ENCODE measurements at places on chromosomes 4 and X.

DNA sequence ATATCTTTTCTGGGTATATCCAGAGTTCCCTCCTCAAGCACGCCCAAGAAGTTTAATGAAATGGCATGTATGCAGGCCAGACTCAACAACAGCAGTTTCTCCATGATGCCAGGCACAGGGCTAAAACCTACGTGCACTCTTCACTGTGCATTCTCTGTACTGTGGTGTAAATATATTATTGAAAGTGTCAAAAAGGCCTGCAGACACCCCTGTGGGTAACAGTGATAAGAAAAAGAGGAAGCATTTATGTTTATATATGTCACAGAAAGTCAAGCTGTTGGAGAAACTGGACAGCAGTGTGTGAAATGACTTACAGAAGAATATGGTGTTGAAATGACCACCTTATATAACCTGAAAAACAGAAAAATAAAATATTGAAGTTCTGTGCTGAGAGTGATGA is 29.6 kb upstream of the DCAF8L1 start:
- no peak for DNase-seq

DNA sequence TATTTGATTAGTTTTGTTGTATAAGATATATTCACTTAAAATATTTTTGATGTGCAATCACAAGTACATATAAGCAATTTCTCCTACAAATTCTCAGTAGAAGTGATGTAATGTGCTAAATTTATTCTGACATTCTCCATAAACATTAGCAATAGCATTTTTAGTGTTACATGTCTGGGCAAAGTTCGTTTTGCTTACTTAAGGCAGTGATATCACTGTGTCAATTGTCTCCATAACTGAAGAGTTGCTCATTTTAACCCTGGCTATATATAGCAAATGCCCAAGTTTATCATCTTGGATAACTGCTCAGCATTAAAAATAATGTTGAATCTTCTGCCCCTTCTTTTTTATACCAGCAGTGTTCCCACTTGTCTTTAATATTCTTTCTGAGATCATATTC is 340.0 kb upstream of the NDST4 start:
- no peak for DNase-seq

- no peak for DNase-seq
These were observed 91.8 kb downstream of the REPS2 start for GRCh38 chrX:17038277-17038676.

DNA sequence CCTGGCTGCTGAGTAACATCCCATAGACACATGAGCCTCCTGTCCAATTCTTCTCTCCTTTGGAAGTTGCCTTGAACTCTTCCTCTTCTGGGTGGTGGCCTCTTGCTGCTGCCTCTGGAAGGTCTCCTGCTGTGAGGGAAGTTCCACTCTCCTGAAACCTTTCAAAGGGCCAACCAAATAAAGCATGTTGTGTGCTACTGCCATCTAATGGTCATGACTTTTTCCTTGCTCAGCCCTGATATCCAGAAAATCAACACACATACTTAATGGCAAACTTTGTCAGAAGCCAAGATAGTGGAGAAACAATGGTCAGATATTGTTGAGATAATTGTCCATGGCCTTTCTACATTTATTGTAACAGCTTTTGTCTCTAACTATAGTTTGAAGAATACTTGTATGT is 19.1 kb upstream of the ZXDA start:
- DNase-seq = no peak

DNA sequence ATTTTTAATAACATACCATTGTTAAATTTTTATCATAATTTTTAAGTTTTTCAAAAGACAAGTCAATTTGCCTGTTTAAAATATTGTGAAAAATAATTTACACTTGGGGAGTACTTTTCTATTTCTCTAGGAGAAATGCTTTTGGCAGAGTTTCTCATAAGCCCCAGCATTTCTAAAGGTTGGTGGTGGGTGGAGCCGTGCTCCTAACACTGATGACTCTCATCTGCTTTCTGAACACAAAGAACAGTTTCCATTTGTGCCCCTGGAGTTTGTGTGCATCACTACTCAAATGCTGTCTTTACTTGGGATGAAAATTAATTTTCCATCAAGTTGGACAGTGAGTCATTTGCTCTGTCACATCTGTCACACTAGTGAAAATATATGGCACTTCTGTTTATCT is 57.6 kb downstream of the TNIP2 start:
- DNase-seq = no peak

DNA sequence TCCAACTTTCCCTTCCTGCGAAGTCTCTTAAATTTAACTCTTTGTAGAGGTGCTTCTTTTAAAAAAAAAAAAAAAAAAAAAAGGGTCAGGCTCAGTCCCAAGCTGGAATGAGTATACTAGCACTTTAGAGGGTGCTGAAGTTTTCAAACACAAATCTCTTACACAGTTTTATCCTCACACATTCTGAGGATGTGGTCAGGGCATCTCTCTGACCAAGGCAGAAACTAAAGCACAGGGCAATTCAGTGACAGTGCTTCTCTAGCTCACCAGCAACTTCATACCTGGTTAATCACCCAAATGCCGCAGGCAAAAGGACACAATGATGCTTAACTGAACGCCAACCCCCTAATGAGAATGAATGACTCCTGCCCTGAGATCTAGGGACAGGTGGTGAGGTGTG is 9.8 kb upstream of the PGM2 start:
- DNase-seq = no peak

DNA sequence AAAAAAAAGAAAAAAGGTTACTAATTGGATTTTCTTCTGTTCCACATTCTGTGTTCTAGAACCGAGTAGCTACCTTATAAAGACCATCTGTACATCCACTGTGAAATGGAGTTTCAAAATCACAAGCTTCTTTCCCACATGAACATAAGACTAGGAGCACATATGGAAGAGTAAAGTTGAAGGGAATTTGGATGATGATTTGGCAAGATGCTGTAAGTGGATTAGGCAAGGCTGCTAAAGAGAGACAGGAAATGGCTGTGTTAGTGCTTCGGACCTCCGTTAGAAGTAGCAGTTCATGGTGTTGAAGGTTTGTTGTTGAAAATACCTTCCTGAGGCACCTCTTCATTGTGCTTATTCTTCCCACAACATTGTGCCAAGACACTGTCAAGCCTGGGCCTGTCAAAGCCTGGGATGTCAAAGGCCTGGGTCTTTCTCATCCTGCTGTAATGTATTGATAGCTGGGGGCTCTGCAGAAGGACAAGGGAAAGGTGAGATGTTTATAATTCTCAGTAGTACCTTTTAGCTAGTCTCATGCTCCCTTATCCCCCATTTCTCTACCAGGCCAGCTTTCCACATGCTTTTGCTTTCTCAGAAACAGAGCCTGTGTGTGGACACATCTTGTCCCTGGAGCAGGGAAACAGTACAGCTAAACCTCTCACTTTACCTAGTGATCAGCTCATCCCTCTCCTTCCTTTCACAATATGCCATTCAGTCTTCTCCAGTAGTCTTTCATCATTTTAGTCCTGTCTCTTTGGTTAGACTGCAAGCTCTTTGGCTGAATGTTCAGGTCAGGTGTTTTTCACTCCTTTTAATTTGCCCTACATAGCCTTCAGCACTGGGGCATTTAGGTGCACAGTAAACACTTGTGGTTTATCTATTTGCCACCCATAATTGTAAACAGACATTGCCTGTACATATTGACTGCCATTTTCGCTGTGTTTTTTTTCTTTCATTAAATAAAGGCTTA is 37.9 kb upstream of the CYP2U1 start:
- no peak for DNase-seq

DNA sequence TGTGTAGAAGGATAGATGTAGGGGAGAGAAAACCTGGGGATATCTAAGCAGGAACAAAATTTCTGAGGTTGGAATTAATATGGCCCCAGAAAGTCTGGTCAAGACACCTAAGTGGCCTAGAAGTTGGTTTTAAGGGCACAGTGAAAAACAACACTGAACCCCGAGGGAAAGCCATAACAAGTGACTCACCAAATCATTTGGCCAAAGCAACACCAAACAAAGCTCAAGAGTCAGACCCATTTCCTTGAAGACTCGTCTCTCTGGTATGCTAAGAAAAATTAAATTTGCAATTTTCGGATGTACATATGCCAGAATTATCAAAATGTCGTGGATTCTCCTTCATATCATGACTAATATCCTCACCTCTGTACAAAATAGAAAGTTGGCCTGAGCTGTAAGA is 162.9 kb downstream of the SMIM20 start:
- DNase-seq = no peak
